ENCODE measurements at places on chromosomes 6 and 20.

DNA sequence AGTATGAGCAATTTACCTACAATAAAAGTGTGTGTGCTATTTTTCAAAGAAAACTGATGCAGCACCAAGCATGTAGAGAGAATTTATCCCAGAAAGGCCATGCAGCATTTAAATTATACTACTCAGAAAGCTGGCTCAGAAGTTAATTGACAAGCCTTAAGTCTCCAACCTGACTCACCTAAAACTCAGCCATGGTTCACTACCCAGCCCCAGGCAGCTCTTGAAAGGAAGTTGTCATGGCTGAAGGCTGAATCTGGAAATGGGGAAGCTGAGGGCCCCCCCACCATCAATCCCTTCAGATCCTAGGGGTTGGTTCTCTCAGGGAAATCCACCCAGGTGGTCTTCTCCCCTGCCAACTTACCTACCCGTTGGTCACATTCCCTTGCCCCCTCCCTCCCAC is 19.7 kb downstream of the PPIL6 start:
- no peak for DNase-seq

GRCh38 chr6:148348778-148349177 is 6.1 kb downstream of the SASH1 start:
- no peak for DNase-seq

DNA sequence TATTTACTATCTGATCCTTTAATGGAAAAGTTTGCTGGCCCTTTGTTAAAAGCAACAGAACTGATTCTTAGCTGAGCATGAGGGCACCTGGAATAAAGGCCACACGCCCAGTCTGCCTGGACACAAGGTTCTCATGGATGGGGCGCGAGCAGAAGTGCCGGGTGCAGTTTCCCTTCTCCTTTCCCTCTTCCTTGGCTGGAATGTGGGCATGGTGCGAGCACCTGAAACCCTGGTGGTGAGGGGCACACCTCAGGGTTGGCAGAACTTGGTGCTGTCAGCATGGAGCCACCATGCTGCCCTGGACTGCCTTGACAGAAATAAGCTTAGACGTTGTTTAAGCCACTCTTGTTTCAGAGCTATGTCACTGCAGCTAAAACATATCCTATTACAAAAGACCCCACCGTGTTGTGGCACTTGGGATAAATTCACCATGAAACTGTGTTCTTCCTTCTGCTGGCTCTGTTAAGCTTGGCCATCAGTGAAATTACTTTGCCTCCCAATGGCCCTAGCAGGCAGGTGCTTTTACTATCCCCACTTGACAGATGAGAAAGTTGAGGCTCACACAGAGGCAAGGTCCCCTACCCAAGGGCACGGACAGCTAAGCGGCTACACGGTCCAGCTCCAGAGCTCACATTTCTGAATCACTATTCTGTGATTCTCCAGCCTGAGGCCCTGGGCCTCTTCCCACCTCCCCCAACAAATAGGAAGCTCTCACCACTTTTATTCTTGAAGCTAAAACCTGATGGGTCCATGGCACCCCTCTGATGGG is 115.9 kb downstream of the PREX1 start:
- DNase-seq = no peak

DNA sequence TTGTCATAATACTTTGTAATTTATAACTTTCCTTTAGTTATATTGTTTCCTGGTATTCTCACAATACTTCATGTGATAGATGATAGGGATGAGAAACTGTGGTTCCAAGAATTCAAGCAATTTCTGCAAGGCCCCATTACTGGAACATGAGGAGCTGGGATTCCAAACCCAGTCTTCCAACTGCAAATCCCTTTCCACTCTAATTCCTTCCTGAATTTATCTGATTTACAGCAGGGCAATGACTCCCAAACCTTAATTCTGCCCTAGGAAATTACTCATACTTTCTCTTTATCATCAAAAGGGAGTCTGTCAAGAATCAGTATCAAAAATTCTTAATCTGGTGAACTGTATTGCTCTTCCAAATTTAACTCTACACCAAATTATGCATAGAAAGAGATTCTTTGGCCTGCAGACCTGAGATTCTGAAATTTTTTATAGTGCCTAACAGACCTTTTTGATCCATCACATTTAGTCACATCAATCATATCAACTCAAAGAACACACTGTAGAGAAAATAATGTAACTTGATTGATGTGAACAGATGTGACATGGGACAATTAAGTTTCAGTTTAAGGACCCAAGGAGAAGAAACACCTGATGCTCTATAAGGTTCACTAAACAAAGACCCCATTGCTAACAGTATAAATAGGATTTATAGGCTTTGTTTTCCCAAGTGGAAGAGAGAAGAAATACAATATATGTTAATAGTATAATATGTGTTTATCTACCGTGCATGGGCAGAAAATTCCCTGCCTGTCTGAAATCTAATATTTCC is 41.5 kb upstream of the GJA1 start:
- no peak for DNase-seq

- no peak for DNase-seq
Observed at GRCh38 chr6:12190252-12190651, 99.9 kb upstream of the EDN1 start.

- DNase-seq = no peak
Observed at GRCh38 chr6:142945446-142946180, 637 bp upstream of the HIVEP2 start.

DNA sequence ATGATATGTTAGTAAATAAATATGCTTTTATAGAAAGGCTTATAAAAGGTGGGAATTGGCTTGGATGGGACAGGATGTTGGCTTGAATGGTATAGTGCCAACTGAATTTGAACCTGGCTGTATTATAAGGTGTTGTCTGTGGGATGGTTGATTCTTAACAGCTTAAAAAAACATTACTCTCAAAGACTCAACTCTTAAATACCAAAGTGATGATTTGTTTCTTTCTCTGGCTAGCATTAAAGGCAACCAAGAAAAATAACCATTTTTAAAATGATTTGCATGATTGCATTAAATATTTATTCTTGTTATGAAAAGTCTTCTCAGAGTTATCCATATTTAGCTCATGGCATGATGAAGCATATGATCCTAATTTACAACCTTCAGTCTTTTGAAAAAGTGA is 216.2 kb downstream of the RIMS1 start:
- DNase-seq = no peak

Measured in cortex of kidney (tissue), 1 donor.